CD4-positive, alpha-beta T cell treated with Interleukin-2 at 100 ng/mL for 4 hours (primary cell): ENCODE measurements at places on chromosomes 7 and 10.

- no peak for DNase-seq
These were observed 656.3 kb upstream of the CELF2 start for GRCh38 chr10:10361301-10361885.

GRCh38 chr7:98354511-98355249, 46.2 kb downstream of the BAIAP2L1 start:
- no peak for DNase-seq

DNA sequence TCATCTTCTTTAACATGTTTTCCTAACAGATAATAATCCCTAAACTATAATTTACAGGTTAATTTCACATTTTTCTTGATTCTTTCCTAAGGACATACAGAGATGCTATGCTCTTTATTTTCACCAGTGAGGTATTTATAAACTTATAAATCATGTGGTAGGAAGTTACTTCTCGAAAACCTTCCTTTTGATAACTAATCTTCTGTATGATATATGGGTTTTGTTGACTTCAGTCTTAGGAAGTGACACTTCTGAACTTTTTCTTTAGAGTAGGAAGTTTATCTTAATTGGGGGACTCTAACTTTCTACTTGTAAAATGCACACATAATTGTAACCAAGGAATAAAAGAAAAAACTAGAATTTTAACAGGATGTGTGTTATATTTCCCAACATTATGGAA, 9.8 kb upstream of the PNPLA8 start:
- no peak for DNase-seq

DNA sequence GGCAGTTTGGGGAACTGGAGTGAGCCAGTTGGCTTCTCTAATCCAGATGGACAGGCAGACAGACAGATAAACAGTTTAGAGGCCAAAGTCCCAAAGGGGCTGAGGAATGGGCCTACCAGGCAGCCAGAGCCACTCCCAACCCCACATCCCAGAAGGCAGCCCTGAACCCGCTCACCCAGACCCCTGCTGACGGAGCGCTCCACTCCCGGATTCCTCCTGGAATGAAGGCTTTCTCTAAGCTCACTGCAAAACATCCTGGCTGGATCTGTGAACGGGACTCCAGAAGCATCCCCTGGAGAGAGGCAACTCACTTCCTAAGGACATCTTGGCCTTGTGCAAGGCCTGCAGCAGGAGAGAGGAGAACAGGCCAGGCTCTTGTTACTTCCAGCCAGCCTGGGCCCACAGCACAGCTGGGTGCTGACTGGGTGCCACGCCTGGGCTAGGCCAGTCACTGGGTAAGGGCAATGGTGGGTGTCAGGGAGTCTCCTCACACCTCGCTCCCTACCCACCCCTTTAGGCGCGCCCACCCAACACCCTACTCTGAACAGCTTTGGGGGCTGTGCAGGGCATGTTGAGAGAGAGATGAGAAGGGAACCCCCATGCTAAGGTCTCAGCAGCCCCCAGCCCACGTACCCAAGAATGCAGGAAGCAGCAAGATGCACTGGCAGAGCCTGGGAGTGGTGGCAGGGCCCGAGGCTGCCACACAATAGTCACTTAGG, 168.6 kb upstream of the ZMIZ1 start:
- no peak for DNase-seq

DNA sequence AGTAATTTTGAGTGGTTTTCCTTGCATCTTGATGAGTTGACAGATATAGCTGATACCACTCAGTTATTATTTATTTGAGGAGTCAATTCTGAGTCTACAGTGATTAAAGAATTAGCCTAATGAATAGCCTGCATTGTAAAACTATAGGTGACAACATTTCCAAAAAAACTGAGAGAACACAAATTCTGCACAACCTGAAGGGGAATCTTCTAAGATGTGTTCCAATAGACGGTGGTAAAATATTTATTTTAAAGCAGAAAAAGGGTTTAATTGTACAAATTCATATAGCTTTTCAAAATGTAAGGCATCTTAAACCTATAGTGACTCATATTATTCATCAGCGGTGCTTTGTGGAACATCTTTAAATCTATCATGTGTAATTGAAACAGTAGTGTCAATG, 200.4 kb downstream of the RNLS start:
- no peak for DNase-seq
